CD4-positive, alpha-beta memory T cell (primary cell): ENCODE measurements at places on chromosomes 1 and 21. TPM values are rescaled to one million over a fixed set of nuclear protein-coding genes. Genes with fewer than 3 reads are reported as not detected.

HSD3B2 gene
- polyA plus RNA-seq: not detected

CYP4A22 gene
- not detected for polyA plus RNA-seq

CDK18 gene
- polyA plus RNA-seq: 0.25 TPM

NEGR1 gene
- not detected for polyA plus RNA-seq

RHEX gene
- not detected for polyA plus RNA-seq

CCDC30 gene
- 3.4 TPM for polyA plus RNA-seq

AADACL4 gene
- not detected for polyA plus RNA-seq

CFHR5 gene
- polyA plus RNA-seq: not detected

FCER1A gene
- not detected for polyA plus RNA-seq

ETV3L gene
- polyA plus RNA-seq: not detected

TCHH gene
- polyA plus RNA-seq: not detected

NPR1 gene
- polyA plus RNA-seq: not detected

FAM89A gene
- 8.5 TPM for polyA plus RNA-seq

NPL gene
- polyA plus RNA-seq: 3.5 TPM

FAAH gene
- polyA plus RNA-seq: 4.2 TPM

LAX1 gene
- polyA plus RNA-seq: 36.7 TPM

OR10R2 gene
- polyA plus RNA-seq: not detected

GNG12 gene
- polyA plus RNA-seq: not detected

C8B gene
- not detected for polyA plus RNA-seq

TRAF3IP3 gene
- 435 TPM for polyA plus RNA-seq

B3GALT2 gene
- 0.21 TPM for polyA plus RNA-seq

SLC2A5 gene
- not detected for polyA plus RNA-seq

FLG2 gene
- not detected for polyA plus RNA-seq

ATP1B1 gene
- polyA plus RNA-seq: 1.2 TPM

CLDN17 gene
- polyA plus RNA-seq: not detected

NR1I3 gene
- not detected for polyA plus RNA-seq

C4BPA gene
- polyA plus RNA-seq: not detected

THEM5 gene
- 0.40 TPM for polyA plus RNA-seq

S100B gene
- 0.73 TPM for polyA plus RNA-seq

CAMK1G gene
- not detected for polyA plus RNA-seq

WNT3A gene
- polyA plus RNA-seq: not detected

C1orf226 gene
- not detected for polyA plus RNA-seq

CDA gene
- polyA plus RNA-seq: not detected

CBR3 gene
- 15.6 TPM for polyA plus RNA-seq

DUSP23 gene
- polyA plus RNA-seq: 73.8 TPM

B4GALT2 gene
- 1.5 TPM for polyA plus RNA-seq

ADCY10 gene
- polyA plus RNA-seq: not detected

EXTL1 gene
- polyA plus RNA-seq: not detected

BARHL2 gene
- polyA plus RNA-seq: not detected

ZBTB21 gene
- polyA plus RNA-seq: 4.3 TPM

TP73 gene
- polyA plus RNA-seq: 0.15 TPM
